ENCODE measurements at places on chromosomes 16 and 17. TPM values are rescaled to one million over a fixed set of nuclear protein-coding genes. Genes with fewer than 3 reads are reported as not detected.

TMEM170A gene
- 60.6 TPM for total RNA-seq

DNA sequence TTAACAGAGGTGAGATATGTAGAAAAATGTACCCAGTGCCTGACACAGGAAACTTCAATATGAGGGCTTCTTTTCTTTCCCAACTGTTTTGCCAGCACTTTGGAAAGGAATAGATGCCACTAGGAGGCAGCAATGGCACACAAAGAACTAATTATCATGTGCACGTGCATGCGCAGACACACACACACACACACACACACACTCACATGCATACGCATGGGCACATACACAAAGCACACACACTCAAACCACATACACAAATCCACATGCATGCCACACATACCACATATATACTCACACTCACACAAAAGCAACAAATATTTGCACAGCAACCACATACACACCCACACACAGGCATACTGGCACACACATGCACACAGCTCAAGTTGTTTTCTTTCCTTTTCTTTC lies 8.8 kb upstream of the CEP112 start:
- H3K36me3 ChIP-seq: no peaks in the 10 kb centered on the region

CRYBA1 gene
- total RNA-seq: not detected

GRCh38 chr17:286571-286970 lies 66.0 kb downstream of the RPH3AL start:
- H3K4me3 ChIP-seq: no peak overlapping the region
- no peaks in the 10 kb centered on the region for H3K27me3 ChIP-seq
- no peak for DNase-seq
- no peak overlapping the region for H3K27ac ChIP-seq

- DNase-seq: no peak
- H3K4me3 ChIP-seq: no peak overlapping the region
- H3K27ac ChIP-seq: no peak overlapping the region
- peaks cover 33% of the 10 kb centered on the region for H3K4me1 ChIP-seq
Observed at GRCh38 chr16:85491058-85491771, 121.9 kb upstream of the GSE1 start.

DNA sequence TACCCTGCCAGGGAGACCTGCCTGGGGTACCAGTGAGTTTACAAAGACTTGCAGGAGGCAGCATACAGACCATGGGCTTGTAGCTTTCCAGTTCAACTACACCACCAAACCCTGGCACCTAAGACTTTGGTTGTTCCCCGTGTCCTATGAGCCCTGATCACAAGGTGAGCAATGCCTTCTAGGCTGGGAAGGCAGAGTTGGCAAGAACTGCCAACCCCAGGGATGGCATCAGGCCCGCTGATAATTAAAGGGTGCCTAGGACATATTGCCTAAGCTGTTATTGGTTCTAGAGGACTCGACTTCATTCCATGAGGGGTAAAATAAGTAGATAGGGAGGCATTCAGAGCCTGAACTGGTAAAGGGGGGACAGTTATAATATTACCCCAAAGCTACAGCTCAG lies 41.3 kb downstream of the CDH13 start:
- no peak for DNase-seq
- H3K4me1 ChIP-seq: no peaks in the 10 kb centered on the region
- no peaks in the 10 kb centered on the region for H3K27me3 ChIP-seq
- no peak overlapping the region for H3K4me3 ChIP-seq
- no peak overlapping the region for H3K27ac ChIP-seq

All from spinal cord (tissue), 10 donors.